ENCODE measurements at places on chromosomes 3 and 15. TPM values are rescaled to one million over a fixed set of nuclear protein-coding genes. Genes with fewer than 3 reads are reported as not detected.

DNA sequence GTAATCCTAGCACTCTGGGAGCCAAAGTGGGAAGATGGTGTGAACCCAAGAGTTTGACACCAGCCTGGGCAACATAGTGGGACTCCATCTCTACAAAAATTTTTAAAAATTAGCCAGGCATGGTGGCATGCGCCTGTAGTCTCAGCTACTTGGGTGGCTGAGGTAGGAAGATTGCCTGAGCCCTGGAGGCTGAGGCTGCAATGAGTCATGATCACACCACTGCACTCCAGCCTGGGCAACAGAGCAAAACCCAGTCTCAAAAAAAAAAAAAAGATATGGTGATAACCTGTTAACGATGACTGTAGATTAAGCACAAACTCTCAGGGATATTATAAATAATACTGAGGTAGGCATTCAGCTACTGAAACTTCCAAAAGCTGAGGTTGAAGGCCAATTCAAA lies 107.5 kb downstream of the SLC49A4 start:
- peaks cover 53% of the 10 kb centered on the region for H3K27me3 ChIP-seq
- no peaks in the 10 kb centered on the region for H3K36me3 ChIP-seq
- DNase-seq = no peak

DNA sequence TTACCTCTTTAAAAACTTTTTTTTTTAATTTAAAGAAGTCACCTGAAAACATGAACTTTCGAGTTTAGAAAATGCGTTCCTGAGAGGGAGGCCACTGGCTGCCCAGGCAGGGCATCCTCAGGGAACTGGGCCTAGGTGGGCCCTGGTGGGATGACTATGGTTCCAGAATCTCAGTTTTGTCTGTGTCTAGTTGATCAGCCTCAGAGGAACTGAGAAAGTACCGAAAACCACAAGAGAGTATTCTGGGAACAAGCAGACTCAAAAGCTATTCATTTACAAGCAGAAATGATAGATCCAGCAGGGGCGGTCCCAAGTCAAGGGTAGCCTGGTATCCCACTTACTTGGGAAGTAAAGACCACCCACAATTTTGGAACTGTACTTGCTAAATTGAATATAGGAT lies 10.5 kb downstream of the WWTR1 start:
- H3K27ac ChIP-seq = no peak overlapping the region
- peaks cover 2% of the 10 kb centered on the region for H3K4me1 ChIP-seq
- H3K4me3 ChIP-seq = no peak overlapping the region
- DNase-seq = no peak

Gene IMPG2
- total RNA-seq = 0.23 TPM

GRCh38 chr3:44995142-44995770 lies 19.2 kb downstream of the EXOSC7 start:
- H3K4me3 ChIP-seq = no peak overlapping the region
- peaks cover 29% of the 10 kb centered on the region for H3K4me1 ChIP-seq
- H3K36me3 ChIP-seq = peaks cover 60% of the 10 kb centered on the region
- H3K27me3 ChIP-seq = no peaks in the 10 kb centered on the region
- peak overlapping the region; percentile 46 for H3K27ac ChIP-seq
- DNase-seq = no peak

DNA sequence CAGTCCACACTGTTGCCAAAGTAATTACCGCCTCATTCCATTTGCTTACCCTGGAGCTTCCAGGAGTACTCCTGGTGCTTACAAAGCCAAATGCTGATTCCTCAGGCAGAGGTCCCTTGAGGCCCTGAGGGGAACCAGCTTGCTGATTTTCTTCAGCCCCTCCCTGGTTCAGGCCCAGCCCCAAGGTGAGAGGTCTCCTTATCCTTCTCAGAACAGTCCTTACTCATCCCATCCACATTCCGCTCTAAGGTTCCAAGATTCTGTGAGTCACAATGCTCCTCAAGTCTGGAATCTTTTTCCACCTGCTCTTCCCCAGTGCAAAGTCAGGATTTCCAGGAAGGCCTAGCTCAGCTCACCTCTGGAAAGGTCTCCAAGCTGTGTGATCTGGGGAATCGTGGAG lies 1.8 kb upstream of the ATP10A start:
- H3K36me3 ChIP-seq = peaks cover 19% of the 10 kb centered on the region
- peaks cover 17% of the 10 kb centered on the region for H3K4me1 ChIP-seq
- H3K27ac ChIP-seq = no peak overlapping the region

- no peaks in the 10 kb centered on the region for H3K36me3 ChIP-seq
- DNase-seq = no peak
- peaks cover 13% of the 10 kb centered on the region for H3K4me1 ChIP-seq
These were observed 149.5 kb downstream of the RAP2B start for GRCh38 chr3:153311541-153311940.

GRCh38 chr3:101954936-101955335 lies 105.6 kb downstream of the NFKBIZ start:
- DNase-seq = no peak
- H3K27me3 ChIP-seq = peaks cover 17% of the 10 kb centered on the region
- peaks cover 2% of the 10 kb centered on the region for H3K36me3 ChIP-seq
- no peak overlapping the region for H3K4me3 ChIP-seq

DNA sequence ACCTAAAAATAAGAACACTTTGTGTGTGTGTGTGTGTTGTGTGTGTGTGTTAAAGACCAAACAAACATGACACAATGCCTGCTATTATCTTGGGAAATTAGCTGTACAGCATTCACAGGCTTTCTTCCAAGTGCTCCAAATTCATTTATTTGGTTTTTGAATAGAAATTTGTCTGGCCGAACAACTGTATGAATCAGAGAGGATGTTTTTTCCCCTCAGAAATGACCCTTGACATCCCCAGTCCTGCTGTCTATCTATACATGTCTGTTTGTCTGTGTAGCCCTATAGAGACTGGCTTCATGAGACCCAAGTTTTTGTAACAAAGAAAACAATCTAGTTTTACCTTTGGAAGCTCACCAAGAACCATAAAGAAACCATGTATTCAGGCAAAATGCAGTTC lies 549.8 kb downstream of the NSUN3 start:
- no peak overlapping the region for H3K27ac ChIP-seq
- H3K4me1 ChIP-seq = no peaks in the 10 kb centered on the region
- no peaks in the 10 kb centered on the region for H3K27me3 ChIP-seq

GRCh38 chr3:133474817-133475216 lies 75.0 kb downstream of the BFSP2 start:
- H3K4me1 ChIP-seq = peaks cover 47% of the 10 kb centered on the region
- H3K27ac ChIP-seq = peak overlapping the region; percentile 71
- no peak overlapping the region for H3K4me3 ChIP-seq
- H3K27me3 ChIP-seq = no peaks in the 10 kb centered on the region

Gene KIF15
- 60.6 TPM for total RNA-seq

GRCh38 chr3:168123201-168124176 lies 27.8 kb upstream of the GOLIM4 start:
- DNase-seq = no peak
- H3K4me3 ChIP-seq = no peak overlapping the region
- H3K27ac ChIP-seq = no peak overlapping the region
- no peaks in the 10 kb centered on the region for H3K4me1 ChIP-seq

Gene LXN
- 7.5 TPM for total RNA-seq

DNA sequence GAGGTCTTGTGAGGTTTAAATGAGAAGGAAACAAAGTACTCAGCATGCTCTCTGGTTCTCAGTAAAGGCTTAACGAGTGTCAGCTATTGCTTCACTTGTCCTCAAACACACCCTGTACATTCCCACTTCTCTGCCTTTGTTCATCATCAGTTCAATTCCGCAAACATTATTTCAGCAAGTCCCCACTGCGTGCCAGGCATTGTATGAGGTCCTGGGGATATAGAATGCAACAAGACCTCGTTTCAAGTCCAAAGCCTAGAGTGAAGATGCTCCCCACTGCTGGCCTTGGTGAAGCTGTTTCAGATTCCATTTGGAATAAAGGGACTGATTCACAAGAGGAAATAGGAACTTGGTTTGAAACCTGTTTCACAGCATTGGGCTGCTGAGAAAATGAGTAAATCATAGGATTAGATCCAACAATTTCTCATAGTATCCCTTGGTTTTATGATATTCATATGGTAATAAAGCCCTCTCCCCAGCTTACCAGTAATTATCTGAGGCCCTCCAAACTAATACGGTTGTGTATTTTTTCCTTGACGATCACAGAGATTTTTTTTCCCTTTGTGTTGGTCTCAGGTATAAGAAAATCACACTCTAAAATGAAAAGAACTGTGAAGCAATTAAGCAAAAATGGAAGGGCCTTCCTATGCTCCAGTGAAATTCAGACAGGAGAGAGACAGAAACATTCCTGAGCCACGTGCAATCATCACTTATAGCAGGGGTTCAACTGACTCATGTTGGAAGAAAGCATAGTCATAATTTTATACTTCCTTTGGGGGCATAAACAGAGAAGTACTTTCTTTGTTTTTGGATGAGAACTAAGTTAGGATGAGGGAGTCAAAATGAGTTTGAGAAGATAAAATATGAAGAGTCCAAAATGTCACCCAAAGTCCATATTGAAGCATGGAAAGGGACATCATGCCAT lies 258.6 kb downstream of the RORA start:
- no peak overlapping the region for H3K4me3 ChIP-seq
- no peak overlapping the region for H3K27ac ChIP-seq
- peaks cover 6% of the 10 kb centered on the region for H3K27me3 ChIP-seq
- no peak for DNase-seq

Gene ADAM10
- 141 TPM for total RNA-seq

DNA sequence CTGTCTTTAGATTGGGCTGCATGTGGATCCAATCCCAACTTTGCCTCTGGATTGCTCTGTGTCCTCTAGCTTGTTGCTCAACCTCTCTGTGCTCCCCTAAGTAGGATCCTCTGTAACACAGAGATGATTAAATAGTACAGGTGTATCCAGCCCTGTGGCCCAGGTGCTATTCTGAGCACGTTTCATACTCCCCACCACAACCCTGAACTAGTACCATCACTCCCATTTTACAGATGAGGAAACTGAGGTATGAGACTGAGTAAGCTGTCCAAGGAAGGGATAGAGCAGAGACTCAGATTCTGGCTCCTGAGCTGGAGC lies 7.2 kb downstream of the ISG20 start:
- peaks cover 73% of the 10 kb centered on the region for H3K4me1 ChIP-seq
- H3K36me3 ChIP-seq = peaks cover 63% of the 10 kb centered on the region
- DNase-seq = no peak
- H3K4me3 ChIP-seq = no peak overlapping the region
- peak overlapping the region; percentile 31 for H3K27ac ChIP-seq

Gene ISG20
- total RNA-seq = 155 TPM

Gene TRIM42
- not detected for total RNA-seq

Gene ADGRG7
- total RNA-seq = not detected

GRCh38 chr3:122245513-122246174 lies 62.2 kb downstream of the CASR start:
- H3K36me3 ChIP-seq = no peaks in the 10 kb centered on the region
- no peak for DNase-seq
- H3K27me3 ChIP-seq = peaks cover 33% of the 10 kb centered on the region
- H3K4me3 ChIP-seq = peak overlapping the region; percentile 75
- H3K4me1 ChIP-seq = peaks cover 18% of the 10 kb centered on the region
- H3K27ac ChIP-seq = peak overlapping the region; percentile 89

DNA sequence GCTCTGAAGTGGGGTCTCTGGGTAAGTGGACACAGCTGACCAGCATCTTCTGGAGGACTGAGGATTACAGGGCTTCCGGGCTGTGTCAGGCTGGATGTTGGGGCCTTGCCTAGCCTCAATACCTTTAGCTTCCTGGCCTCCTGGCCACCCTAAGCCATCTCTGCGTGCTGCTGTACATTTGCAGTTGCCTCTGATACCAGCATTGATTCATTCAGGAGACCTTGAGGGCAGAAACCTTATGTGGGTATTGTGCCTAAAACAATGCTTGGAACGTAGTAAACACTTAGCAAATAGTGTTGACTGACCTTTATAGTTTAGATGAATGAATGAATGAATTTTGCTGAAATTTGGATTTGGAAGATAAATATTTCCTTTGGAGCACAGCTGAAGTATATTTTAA lies 97.0 kb downstream of the FLNB start:
- no peak overlapping the region for H3K4me3 ChIP-seq
- H3K27ac ChIP-seq = no peak overlapping the region

DNA sequence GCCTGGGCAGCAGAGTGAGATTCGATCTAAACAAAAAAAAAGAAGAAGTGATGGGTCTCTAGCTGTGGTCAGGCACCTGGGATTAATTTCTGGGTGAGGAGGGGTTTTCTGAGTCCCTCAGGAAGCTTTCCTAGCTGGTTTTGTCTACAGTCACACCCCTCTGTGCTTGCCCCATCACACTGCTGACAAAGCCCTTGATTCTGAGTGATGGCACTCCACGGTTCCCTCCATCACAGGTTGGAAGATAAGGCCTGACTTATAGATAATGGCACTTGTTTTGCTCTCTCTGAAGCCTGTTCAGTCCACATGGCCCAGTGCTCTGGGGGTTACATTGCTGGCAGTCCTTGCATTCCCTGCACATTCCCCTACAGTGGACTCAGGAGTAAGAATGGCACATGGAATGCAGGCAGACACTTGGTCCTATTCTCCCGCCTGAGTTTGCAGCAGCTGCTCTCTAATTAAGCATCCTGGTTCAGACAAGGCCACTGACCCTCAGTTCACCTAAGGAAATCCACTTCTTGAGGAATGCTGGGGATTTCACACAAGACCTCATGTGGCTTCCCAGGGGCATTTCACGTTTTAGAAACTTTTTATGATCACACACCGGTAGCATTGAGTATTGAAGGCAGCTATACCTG lies 81.0 kb upstream of the NMNAT3 start:
- DNase-seq = no peak
- H3K4me1 ChIP-seq = no peaks in the 10 kb centered on the region
- H3K4me3 ChIP-seq = no peak overlapping the region
- H3K27me3 ChIP-seq = no peaks in the 10 kb centered on the region
- no peaks in the 10 kb centered on the region for H3K36me3 ChIP-seq

Measured in activated CD8-positive, alpha-beta memory T cell treated with anti-CD3 and anti-CD28 coated beads, Interleukin-2, amount 10 ng/mL, durations not matched to agents 7 days and 5 days (primary cell).